IMR-90 (cell line): ENCODE measurements at places on chromosomes 1 and 21. TPM values are rescaled to one million over a fixed set of nuclear protein-coding genes. Genes with fewer than 3 reads are reported as not detected.

The TCP10L gene
- total RNA-seq = not detected in 2 replicates

GRCh38 chr1:36692465-36693160 lies 209.9 kb upstream of the CSF3R start:
- H3K27ac ChIP-seq = no peak overlapping the region
- no peaks in the 10 kb centered on the region for H3K4me1 ChIP-seq

DNA sequence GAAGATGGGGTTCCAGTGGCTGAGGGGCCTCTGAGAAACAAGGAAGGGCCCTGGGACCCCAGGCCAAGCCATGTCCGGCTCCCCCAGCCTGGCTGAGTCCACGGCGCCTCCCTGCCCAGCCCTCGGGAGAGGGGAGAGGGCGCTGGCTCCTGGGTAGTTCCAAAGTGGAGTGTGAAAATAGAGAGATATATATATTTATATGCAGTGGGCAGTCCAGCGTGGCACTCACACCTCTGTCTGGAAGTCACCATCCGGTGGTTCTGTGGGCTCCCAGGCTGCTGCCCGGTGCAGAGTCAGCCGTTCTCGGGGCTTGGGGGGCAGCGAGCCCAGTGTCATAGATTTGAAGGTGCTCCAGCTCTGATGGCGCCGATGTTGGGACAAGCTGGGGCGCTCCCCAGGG lies 23.4 kb upstream of the COL16A1 start:
- DNase-seq = no peak
- H3K27me3 ChIP-seq = no peaks in the 10 kb centered on the region
- H3K4me1 ChIP-seq = no peaks in the 10 kb centered on the region
- H3K36me3 ChIP-seq = peaks cover 7% of the 10 kb centered on the region; the same call in 1 of the 2 replicates

GRCh38 chr1:20981915-20982314 lies 194.8 kb downstream of the EIF4G3 start:
- H3K4me3 ChIP-seq = no peak overlapping the region
- no peaks in the 10 kb centered on the region for H3K36me3 ChIP-seq
- peak; percentile 14 for DNase-seq
- H3K27me3 ChIP-seq = no peaks in the 10 kb centered on the region
- peaks cover 8% of the 10 kb centered on the region for H3K4me1 ChIP-seq
- no peak overlapping the region for H3K27ac ChIP-seq

- no peaks in the 10 kb centered on the region for H3K4me1 ChIP-seq
- H3K27me3 ChIP-seq = no peaks in the 10 kb centered on the region
- no peak overlapping the region for H3K4me3 ChIP-seq
- DNase-seq = no peak
- no peak overlapping the region for H3K27ac ChIP-seq
Observed at GRCh38 chr1:207849646-207850045, 61.3 kb downstream of the CD34 start.

- no peak overlapping the region for H3K27ac ChIP-seq
- H3K4me3 ChIP-seq = peak overlapping the region; percentile 48
- H3K36me3 ChIP-seq = no peaks in the 10 kb centered on the region; the same call in 1 of the 2 replicates
- DNase-seq = no peak
- H3K27me3 ChIP-seq = no peaks in the 10 kb centered on the region; the same call in 1 of the 2 replicates
Observed at GRCh38 chr1:27348861-27349783, 7.3 kb downstream of the SYTL1 start.

DNA sequence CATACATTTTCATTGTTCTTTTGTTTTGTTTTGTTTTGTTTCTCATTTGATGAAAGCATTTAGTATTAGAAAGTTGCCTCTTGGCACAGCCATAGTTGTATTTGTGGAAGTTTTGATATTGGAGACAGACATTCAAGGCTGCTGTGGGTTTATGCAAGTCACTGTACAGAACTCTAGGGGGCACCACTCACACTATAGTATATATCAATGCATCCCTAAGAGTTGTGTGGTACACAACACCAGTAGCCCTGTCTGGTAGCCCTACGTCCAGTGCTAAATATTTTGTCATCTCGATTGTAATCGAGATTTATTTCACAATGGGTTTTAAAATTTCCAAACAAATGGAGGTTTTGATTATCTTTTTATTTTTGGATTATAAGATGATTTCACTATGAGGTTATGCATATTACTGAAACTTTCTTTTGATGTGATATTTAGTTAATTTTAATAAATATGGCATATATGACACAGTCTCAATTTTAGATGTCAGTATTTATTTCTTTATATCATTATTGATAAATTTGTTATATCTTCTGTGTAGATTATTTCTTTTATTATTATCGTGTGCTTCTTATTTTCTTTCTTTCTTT lies 112.2 kb downstream of the NR5A2 start:
- no peaks in the 10 kb centered on the region for H3K4me1 ChIP-seq
- no peaks in the 10 kb centered on the region for H3K36me3 ChIP-seq
- no peak overlapping the region for H3K27ac ChIP-seq
- no peak overlapping the region for H3K4me3 ChIP-seq

DNA sequence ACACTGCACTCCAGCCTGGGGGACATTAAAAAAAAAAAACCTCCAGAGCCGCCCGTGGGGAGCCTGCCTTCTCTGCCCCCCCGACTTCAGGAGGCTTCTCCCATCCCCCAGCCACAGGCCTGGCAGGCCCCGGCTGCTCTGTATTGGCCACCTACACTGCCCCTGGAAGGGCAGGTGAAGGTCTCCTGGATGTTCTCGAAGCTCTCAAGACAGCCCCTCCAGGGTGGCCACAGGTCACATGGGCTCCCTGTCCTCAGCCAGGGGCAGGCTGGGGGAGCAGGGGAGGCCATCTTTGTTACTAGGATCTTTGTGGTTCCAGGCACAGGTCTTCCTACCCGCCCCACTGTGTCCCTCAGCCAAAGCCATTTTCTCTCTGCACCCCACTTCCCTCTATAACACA lies 32.8 kb downstream of the PADI6 start:
- no peak for DNase-seq
- no peak overlapping the region for H3K4me3 ChIP-seq
- H3K27ac ChIP-seq = no peak overlapping the region
- peaks cover 17% of the 10 kb centered on the region for H3K36me3 ChIP-seq
- H3K4me1 ChIP-seq = peaks cover 2% of the 10 kb centered on the region; the same call in 1 of the 2 replicates

The C1QB gene
- total RNA-seq = not detected in 2 replicates

DNA sequence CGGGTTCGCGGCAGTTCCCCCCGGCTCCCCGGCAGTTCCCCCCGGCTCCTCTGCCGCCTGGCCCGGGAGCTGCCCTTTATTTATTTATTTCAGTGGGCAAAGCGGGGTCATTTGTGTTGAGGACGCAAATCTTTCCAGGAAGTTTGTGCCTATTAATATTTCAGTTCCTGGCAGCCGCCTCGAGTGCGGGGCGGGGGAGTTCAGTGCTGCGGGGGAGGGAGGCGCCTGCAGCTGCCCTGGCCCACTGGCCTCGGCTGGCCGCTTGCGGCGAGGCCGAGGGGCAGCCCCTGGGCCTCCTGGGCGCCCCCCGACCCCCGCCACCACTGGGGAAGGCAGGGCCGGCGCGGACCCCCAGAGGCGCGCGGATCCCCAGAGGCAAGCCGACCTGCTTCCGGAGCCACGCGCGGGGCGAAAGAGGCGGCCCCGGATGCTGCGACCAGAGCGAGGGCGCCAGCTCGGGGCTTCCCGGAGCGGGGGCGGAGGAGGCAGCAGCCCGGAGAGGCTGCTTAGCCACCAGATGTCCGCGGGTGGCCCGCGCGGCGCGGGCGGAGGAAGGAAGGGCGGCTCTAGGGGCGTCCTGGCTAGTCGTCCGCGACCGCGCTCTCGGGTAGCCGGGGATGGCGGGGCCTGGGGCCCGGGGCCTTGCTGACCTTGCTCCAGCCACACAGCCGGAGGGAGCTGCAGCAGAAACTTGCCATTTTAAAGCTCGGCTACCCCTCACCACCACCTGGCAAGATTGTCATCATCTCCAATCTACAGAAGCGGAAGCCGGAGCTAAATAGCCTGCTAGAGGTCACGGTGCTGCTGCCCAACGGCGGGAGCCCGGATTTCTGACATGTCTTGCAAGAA lies 48.0 kb downstream of the H3-3A start:
- no peaks in the 10 kb centered on the region for H3K27me3 ChIP-seq
- DNase-seq = peak; percentile 58
- peaks cover 4% of the 10 kb centered on the region; the same call in 1 of the 2 replicates for H3K4me1 ChIP-seq
- H3K27ac ChIP-seq = peak overlapping the region; percentile 69
- H3K36me3 ChIP-seq = no peaks in the 10 kb centered on the region
